Suprapubic skin (tissue), 4 donors: ENCODE measurements at places on chromosomes 4 and X. TPM values are rescaled to one million over a fixed set of nuclear protein-coding genes. Genes with fewer than 3 reads are reported as not detected.

Gene NKX3-2
- total RNA-seq = not detected

GRCh38 chrX:119760026-119760877 is 1.9 kb downstream of the SOWAHD start:
- no peak overlapping the region for H3K27ac ChIP-seq
- no peak overlapping the region for H3K4me3 ChIP-seq
- H3K27me3 ChIP-seq = no peaks in the 10 kb centered on the region
- no peak for DNase-seq
- H3K4me1 ChIP-seq = peaks cover 5% of the 10 kb centered on the region

DNA sequence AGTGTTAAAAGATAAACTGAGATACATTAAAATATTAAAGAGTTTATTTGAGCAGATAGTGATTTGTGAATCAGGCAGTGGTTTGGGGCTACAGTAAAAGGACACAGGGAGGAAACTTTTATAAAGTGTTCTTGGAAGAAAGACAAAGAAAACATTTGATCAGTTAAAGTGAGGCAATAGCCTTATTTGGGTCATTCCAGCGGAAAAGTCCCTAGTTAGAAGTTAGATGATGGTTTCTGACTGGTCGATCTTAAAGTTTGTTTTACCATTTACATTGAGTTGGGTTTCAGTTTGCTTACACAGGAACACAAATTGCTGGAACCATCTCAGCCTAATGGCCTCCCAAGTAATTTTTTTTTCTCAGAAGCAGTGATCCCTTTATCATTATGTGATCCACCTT is 69.7 kb downstream of the PPP1R2C start:
- no peak for DNase-seq
- H3K27me3 ChIP-seq = no peaks in the 10 kb centered on the region
- no peaks in the 10 kb centered on the region for H3K36me3 ChIP-seq
- no peaks in the 10 kb centered on the region for H3K4me1 ChIP-seq

Gene ZDHHC15
- 0.45 TPM for total RNA-seq

- H3K27me3 ChIP-seq = no peaks in the 10 kb centered on the region
- DNase-seq = no peak
- no peaks in the 10 kb centered on the region for H3K36me3 ChIP-seq
Measured at GRCh38 chr4:57766341-57766740, 656.2 kb upstream of the IGFBP7 start.

Gene PF4V1
- total RNA-seq = not detected

Gene GAGE12J
- total RNA-seq = not detected

- H3K27ac ChIP-seq = no peak overlapping the region
- no peaks in the 10 kb centered on the region for H3K4me1 ChIP-seq
- no peak for DNase-seq
- H3K27me3 ChIP-seq = no peaks in the 10 kb centered on the region
Measured at GRCh38 chrX:134933911-134934310, 56.9 kb upstream of the SMIM10 start.

DNA sequence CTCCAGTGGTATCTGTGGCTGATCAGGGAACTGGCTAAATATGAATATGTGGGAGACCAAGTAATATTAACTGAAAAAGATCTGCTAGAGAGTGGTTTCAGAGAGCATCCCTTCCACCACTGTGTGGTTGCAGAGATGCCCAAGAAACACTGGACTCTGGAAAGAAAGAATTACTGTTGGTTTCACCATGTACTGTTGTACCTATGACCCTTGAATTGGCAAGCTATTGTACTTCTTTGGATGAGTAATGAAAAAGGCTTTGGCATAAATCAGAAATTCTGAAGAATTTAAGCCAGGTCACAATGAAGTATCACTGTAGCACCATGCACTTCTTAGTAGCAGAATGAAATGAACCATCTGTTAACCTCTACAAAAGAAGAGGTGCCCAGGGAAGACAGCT is 134.4 kb upstream of the INTU start:
- no peak overlapping the region for H3K27ac ChIP-seq
- no peak overlapping the region for H3K4me3 ChIP-seq
- no peaks in the 10 kb centered on the region for H3K4me1 ChIP-seq
- no peaks in the 10 kb centered on the region for H3K36me3 ChIP-seq
- DNase-seq = no peak
